Activated T-cell treated with anti-CD3 and anti-CD28 coated beads, Interleukin-2, amount 50 U/mL, for 1 hour (primary cell): ENCODE measurements at places on chromosomes 2 and 18.

DNA sequence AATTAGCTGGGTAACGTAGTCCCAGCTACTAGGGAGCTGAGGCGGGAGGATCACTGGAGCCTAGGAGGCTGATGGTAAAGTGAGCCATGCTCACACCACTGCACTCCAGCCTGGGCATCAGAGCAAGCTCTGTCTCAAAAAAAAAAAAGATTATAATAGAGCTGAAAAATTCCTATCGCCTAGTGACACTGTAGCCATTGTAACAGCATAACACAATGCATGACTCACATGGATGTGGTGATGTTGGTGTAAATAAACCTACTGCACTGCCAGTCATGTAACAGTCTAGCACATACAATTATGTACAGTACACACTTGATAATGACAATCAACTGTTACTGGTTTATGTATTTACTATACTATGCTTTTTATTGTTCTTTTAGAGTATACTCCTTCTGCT is 39.6 kb downstream of the MGAT4A start:
- no peak for DNase-seq

GRCh38 chr2:107721586-107721985 is 105.1 kb upstream of the RGPD4 start:
- no peak for DNase-seq

- DNase-seq: no peak
Observed at GRCh38 chr2:121049131-121049530, 235.9 kb downstream of the TFCP2L1 start.

DNA sequence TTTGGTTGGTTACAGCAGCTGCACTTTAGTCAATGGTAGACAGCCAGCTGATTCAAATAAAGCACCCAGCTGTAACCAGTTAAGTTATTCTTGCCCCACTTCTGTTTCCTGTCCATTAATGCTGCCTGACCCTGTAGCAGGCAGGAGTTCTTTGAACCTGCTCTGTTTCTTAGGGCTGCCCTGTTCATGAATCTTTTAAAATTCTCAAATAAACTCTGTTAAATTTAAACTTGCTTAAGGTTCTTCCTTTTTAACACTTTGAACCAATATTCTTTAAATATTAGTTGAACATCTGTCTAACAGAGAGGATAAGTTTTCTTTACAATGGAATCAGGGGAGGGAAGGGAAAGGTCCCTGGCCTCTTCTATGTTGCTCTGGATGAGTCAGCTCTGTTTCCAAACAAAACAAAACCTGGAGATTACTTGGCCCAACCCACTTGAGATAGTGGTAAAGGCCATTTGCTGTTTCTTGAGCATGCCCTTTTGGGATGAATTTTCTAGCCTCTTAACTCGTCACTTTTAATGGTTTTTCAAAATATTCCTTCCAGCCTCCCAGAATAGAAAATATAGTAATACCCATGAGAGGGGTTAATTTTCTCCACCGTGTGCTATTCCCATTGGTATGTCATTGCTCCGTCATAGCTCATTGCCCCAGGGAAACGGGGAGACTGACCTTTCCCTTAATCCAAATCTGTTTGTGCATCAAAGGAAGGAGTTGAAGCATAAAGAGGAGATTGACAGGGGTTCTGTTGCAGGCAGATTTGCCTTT is 112.1 kb upstream of the FHL2 start:
- DNase-seq: no peak

DNA sequence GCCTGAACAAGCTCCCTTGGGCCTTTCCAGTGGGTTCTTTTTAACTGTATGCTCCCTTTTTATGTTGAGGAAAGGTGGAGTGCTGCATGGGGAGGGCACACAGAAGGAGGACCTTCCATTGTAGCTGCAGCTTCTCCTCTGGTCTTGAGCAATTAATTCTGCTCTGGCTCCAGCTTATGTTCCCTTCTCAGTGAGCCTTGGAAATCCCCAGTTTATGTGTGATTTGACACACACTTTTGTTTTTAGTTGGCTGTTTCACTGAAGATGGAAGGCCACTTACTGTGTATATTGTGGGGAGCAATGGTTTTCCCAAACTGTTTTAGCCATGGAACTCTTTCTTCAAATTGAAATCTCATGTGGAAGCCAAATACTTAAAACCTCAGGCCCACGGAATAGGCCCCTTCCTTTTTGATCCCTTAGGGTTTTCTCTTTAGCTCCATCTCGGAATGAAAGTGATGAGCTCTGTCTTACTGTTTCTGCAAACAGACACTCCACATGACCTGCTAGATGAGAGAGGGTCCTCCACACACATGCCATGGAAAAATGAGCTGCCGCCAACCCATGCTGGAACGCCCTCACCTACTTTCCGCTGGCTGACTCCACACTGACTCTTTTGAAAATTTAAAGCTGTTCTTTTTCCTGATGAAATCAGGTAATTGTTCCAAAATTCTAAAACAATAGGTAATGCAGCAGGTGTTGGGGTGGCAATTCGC is 280.9 kb upstream of the SIX2 start:
- DNase-seq: no peak

GRCh38 chr2:228065686-228066085 is 115.8 kb downstream of the SPHKAP start:
- DNase-seq: no peak

- no peak for DNase-seq
Observed at GRCh38 chr2:24304098-24304497, 56.2 kb downstream of the ITSN2 start.

- DNase-seq: no peak
Observed at GRCh38 chr2:139353874-139354273, 573.7 kb upstream of the NXPH2 start.

DNA sequence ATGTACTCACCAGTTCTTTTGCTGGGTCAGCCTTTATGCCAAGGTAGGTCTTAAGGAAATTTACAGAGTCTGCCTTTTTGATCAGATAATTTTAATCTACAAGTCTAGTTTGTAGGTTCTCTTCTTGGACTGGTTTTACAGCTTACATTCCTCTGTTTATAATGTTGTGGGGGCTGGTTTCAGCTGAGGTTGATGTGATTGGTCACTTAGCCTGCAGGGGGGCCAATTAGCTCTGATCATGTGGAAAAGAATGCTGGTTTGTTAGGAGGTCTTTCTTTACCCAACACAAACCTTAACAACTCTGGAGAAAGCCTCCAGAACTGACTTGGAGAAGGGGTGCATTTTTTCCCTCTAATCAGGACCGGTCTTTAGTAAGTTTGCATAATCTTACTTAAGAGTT is at the start of gene KCNJ13:
Gene KCNJ13 (minus strand): TSS at position 131 of the 400 bp plus-strand sequence. CDS start 5,203 bp downstream, outside the sequence.
- no peak for DNase-seq

DNA sequence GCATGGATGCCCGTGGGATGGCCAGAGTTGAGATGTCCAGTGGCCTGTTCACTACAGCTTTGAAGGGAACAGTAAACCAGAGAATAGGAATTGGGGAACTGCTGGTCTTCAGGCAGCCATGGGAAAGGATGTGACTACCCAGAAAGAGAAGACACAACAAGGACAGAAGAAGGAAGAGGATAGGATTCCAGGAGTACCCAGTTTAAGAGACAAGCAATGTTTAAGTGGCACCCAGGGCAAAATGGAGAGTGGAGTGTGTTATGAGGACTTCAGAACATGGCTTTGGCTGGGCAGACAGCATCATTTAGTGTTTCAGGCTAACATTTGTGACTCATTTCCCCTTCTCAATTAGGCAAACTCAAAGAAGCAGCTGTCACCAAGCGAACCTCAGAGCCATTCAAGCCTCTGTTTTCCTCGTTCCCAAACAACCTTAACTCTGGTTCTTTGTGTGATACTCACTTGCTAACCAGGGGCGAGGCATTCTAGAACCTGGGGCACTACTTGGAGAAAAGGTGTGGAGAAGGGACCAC is 4.0 kb upstream of the FAM124B start:
- DNase-seq: no peak

DNA sequence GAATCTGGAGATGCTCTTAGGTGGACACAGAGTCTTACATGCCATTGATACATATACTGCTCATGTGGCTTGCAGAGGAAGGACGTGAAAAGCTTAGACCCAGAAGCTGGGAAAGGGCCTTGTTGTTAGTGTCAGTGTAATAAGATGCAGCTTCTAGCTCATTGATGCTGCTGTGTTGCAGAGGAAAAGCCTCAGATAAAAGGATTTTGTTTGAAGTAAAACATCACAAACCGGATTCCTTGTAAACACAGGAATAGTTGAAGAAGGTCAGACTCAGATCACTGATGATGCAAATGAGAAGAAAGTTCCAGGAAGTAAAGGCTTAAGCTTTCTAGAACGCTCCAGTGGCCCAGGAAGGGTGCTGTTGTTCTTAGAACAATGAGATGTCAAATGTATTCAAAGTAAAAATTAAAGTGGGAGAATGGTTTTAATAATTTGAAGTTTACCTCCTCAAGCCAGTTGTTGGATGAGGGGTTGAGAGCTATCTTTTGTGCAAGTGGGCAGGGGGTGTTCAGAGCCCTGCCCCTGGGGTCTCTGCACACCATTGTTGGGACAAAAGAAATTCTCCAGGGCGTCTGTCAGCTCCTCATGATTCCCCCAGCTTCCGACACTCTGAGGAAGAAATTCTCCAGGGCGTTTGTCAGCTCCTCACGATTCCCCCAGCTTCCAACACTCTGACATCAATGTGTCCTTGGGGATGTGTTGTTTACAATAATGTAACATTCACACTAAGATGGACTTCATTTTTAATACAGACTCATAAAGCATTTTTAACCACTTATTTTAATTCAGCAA is 61.3 kb upstream of the CHMP1B start:
- DNase-seq: no peak

GRCh38 chr2:106096299-106097037 is 97.6 kb downstream of the UXS1 start:
- DNase-seq: peak; percentile 46

DNA sequence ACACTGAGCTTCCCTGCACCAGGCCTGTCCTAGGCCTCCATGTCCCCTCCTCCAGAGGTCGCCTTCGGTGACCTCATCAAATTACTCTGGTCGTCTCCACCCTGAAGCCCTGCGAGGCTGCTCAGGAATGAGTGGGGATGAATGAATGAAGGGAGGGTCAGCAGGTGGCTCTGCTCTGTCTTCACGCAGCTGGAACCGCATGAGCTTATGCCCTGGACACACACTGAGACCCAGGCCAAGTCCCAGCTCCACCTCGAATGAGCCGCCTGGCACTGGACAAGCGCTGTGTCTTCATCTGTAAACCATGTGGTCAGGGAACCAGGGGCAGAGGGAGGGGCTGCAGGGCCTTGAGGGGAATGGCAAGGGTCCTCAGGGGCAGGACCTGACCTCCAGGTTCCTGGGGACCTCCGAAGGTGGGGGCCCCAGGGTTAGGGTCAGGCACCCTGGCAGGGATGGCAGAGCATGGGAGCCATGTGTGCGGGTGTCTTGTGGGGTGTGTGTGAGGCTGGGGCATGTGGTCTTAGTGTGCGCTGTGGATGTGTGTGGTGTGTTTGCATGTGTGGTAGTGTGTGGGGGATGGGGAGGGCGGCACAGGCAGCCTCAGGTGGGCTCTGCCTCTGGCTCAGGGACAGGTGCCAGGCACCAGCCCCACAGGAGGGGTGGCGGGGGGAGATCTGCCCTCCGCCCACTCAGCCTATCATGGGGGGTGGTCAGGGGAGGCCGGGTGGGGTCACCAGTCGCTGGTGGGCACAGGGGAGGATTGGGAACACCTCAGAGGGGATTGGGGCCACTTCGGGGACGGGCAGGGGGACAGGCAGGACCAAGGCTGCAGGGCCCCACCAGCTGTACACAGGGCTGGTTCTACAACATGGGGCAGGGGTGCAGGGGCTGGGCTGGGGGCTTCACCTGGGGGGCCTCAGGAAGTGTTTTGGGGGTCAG is 13.9 kb downstream of the ODC1 start:
- DNase-seq: no peak

DNA sequence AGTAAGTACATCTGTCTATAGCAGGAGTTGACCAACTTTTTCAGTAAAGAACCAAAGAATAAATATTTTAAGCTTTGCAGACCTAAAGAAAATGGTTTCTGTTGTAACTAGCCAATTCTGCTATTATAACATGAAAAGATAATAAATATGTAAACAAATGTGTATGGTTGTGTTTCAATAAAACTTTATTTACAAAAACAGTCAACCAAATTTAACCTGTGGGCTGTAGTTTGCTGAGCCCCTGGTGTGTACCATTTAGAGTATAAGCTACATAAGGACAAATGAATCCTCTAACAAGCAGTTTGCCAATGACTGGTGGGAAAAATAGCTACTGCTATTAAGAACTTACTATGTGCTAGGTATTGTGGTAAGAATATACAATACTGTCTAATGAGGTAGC is 79.4 kb downstream of the MAIP1 start:
- DNase-seq: no peak

GRCh38 chr18:2932247-2933181 is 80.4 kb downstream of the LPIN2 start:
- DNase-seq: no peak

DNA sequence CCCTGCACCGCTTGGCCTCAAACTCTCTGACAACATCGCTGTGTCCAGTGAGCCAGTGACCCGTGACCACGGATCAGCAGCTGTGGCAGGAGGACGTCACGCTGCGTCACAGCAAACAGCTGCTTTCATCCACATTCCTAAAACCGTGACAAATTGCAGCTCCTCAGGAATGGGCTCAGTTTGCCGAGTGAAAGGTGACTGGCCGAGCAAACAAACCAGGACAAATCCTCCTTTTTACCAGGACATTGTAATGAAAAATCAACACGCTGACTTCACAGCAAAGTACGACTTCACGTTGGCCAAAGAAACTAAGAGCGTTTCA is 57.6 kb downstream of the PXDN start:
- DNase-seq: no peak

- DNase-seq: no peak
Observed at GRCh38 chr2:176818617-176819016, 394.0 kb upstream of the HNRNPA3 start.

DNA sequence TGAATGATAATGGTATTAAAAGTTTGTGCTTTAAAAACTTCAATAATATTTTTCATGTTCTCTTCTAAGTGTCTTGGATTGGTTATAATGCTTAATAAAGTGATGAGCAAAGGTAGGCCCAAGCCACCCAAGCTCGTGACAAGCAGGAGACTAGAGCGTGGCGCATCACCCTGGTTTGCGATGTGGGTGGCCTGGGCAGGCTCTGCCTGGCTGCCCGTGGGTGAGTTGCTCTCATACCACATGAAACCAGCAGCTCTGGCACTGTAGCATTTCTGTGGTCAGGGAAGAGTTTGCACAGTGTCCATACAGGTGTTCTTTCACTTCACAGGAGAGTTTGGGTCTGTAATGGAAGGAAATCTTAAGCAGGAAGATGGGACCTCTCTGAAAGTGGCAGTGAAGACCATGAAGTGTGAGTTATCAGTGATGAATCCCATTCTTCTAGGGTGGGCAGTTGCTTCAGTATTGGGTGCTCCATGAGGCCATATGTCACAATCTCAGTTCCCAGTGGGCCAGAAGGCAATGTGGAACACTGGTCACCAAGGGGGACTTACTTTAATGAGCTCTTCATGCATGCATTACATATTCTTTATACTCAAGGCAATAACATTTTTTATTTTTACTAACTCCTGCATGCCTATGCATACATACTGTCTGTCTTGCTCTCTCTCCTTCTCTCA is 51.4 kb upstream of the TMEM87B start:
- no peak for DNase-seq
